Foreskin fibroblast (primary cell): ENCODE measurements at places on chromosomes 1 and 21.

GRCh38 chr1:184061396-184062003, 10.0 kb downstream of the TSEN15 start:
- peak; percentile 23 for DNase-seq

DNA sequence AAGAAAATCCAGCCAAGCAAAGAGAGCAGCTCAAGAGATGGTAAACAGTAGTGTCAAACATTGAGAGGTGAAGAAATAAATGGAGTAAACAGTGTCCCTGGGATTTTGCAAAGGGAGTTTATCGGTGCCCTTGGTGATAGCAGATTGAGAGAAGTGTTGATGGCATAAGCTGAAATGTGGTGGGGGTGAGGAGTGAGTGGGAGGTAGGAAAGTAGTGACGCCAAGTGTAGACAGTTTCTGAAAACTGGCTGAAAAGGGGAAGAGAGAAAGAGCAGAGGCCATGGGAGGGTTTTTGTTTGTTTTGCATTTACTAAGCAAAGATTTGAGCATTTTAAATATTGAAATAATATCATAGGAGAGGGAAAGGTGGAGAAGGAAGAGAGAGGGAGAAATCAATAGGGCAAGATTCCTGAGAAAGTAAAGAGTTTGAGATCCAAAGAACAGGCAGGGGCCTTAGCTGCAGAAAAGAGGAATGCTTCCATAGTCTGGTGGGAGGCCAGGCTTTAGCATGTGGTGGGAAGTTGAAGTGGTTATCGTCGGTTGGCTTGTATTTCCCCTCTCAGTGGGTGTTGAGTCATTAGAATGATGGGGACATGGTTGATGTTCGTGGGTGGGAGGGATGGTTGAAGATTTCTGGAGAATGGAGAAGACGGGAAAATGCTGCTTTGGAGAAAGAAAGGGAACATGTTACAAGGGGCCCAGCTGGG, 26.8 kb upstream of the RASAL2 start:
- DNase-seq: no peak

DNA sequence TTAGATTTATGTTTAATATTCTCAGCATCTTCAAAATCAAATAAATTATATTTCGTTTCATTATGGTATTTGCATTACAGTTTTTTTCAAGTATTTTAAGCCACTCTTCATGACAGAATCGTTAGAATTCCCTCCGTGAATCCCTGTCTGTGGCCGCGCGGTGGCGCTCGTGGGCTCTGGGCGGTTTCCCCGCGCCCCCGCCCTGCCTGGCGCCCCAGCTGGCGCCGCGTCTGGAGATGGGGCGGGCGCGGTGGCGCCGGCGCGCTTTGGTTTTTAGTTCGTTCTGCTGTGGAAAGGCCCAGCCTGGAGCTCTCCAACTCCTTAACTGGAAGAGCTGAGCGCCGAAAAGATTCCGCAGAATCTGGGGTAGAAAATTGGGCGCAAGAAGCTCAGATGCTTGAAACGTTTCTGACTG, 25.7 kb downstream of the PRMT2 start:
- DNase-seq: peak; percentile 96

GRCh38 chr1:2545754-2546514, 10.2 kb upstream of the TNFRSF14 start:
- DNase-seq: peak; percentile 89

DNA sequence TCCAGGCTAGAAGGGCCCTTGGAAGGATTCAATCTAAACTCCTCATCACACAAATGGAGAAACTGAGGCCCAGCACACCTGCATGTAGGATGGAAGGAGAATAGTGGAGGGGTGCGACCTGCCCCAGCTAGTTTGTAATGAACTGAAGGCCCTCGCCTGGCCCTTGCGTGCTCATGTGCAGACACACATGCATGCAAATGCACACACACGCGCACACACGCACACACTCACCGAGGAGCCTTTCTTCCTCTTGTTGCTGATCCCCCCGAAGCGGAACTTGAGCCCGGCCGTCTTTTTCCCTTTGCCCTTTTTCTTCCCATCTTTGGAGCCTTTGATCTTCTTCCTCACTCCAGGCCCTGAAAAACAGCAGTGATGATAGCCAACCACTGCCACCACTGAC, 27.9 kb downstream of the CHD5 start:
- DNase-seq: no peak

DNA sequence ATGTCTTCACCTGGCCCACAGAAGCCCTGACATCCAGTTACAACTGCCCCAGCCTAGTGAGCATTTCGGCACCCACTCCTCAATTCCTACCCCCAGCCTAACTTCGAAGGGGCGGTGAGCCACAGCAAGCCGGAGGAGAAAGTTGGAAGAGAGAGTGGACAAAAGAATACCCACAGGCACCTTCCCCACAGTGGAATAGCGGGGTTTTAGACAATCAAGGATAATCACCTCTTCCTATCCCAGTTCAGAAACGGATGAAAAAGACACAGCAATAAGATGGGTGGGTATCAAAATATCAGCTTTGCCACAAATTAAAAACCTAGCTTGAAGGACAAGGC, 1.3 kb upstream of the LSS start:
- no peak for DNase-seq
